ENCODE measurements at places on chromosomes 13 and 19.

DNA sequence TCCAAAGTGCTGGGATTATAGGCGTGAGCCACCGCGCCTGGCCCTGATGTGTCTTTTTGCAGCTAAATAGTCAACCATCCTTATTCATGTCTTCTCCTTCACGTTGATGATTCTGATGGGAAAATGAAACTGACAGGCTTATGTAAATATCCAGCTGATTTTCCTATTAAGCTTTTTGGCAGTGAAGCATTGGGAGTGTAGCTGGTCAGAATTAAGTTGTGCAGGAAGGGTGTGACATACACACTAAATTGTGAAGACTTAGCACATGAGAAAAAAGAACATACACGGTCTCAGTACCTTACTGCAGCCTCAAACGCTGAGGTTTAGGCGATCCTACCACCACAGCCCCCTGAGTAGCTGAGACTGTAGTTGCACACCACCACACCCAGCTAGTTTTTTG, 50.5 kb upstream of the USE1 start:
- DNase-seq: no peak

- no peak for DNase-seq
Observed at GRCh38 chr19:17035842-17036424, 9.3 kb upstream of the CPAMD8 start.

DNA sequence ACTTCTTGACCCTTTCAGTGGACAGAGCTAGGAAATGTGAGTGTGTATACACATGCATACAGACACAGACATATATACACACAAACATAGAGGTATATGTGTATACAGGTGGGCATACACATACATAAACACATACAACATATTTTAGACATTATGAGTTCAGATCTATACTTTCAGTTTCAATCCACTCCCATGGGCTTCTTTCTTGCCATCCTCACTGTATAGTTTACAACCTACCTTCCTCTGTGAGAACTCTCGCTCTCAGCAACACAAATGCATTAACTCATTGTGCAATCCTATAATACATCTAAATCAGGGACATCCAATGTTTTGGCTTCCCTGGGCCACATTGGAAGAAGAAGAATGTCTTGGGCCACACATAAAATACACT, 21.2 kb upstream of the SCEL start:
- no peak for DNase-seq

DNA sequence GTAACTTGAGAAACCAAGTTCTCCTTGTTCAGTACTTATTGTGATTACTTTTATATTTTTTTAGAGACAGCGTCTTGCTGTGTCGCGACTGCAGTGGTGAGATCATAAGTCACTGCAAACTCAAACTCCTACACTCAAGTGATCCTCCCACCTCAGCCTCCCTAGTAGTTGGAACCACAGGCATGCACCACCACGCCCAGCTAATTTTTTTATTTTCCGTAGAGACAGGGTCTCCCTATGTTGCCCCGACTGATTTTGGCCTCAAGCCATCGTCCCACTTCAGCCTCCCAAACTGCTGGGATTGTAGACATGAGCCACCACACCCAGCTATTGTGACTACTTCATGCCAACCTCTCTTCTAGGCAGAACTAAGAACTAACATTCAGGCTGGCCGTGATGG, 8.3 kb downstream of the C19orf53 start:
- DNase-seq: no peak

GRCh38 chr13:113734099-113734825, 24.8 kb upstream of the TMEM255B start:
- no peak for DNase-seq

DNA sequence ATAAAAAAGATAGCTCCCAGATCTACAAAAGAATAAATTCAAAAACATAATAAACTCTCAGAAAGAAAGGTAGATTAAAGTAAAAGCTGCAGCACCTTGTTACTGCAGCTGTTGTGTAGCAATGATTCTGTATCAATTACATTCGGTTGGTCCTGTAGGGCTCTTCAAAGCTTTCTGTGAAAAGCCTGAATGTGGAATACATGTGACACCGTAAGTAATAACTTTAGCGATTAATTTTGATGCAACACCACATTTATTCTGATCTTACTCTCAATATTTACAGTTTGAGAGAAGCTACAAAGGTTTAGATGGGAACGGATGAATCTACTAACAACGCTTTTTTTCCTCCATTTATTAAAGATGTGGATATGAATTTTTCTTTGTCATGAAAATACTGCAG, 279.2 kb downstream of the DACH1 start:
- no peak for DNase-seq

DNA sequence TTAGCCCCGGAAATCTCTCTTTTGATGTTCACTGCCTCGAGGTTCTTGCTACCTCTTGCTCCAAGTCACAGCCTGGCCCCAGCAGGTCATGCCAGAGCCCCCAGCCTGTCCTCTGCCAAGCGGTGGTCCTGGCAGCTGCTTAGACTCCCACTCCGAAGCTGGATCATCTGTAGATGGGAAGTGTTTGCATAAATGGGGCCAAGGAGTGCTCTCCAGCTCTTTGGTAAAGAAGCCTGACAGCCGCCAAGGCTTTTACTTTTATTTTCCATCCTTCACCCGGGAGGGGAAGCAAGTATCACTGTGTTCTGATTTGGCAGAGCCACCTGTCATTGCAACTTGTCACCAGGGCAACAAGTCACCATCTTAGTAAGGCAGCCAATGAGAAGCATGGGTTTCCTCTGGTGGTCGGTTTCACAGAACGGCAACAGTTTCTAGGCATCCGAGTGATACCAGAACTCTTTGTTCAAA, 10.6 kb upstream of the RETN start:
- no peak for DNase-seq

DNA sequence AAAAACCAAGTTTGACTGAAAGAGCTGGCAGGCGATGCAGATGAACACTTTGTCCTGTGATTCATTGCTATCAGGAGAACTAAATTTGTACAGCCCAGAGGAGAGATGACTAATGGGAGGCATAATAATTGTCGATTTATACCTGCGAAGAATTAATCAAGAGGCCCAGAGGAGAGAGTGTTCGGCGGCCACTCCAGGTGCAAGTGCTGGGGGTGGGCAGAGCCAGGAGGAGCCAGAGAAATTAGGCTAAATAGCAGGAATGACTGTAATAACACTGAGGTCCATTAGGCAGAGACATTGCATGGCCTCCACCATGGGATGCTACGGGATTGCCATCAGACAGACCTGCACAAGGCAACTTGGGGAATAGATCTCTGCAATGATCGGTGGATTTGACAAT, 107.7 kb upstream of the UQCRFS1 start:
- no peak for DNase-seq

DNA sequence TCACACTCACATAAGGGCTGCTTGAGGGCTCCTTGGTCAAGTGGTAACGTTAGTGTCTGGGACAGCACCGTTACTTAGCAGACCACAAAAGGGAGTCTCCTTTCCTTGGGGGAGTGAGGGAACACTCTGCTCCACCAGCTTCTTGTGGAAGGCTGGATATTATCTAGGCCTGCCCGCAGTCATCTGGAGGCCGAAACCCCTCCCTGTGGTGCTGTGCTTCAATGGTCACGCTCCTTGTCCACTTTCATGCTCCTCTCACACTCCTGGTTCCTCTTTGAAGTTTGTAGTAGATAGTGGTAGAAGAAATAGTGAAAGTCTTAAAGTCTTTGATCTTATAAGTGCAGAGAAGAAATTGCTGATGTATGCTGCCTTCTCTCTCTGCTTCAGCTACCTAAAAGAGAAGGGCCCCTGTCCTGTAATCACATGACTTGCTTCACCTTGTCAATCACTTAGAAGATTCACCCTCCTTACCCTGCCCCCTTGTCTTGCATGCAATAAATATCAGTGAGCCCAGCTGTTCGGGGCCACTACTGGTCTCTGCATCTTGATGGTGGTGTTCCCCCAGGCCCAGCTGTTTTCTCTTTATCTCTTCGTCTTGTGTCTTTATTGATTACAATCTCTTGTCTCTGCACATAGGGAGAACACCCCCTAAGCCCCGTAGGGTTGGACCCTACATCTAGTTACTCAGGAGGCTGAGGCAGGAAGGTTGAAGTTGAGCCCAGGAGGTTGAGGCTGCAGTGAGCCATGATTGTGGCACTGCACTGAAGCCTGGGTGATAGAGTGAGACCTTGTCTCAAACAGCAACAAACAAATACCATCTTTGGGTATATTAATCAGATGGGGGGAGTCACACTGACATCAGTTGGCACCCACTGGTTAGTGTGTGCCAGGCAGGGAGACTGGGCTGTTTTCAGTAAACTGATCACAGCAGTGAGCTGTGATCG, 11.6 kb upstream of the MZF1 start:
- no peak for DNase-seq

DNA sequence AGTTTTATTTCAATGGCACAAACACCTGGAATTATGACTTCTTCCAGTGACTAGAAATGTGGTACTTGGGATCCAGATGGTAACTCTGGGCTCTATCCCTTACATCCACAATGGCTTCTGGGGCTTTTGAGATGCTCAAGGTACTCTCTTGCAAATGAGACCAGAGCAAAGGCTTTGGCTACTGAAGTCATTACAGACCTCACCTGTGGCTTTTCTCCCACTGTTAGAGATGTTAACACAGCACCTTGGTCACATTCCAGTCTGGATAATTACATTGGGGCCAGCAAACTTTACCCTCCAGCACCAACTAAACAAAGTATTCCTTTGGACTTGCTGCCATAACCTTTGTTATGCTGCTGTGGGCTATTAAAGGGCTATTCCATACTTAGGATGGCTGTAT, 6.1 kb downstream of the ENOX1 start:
- no peak for DNase-seq

- no peak for DNase-seq
Observed at GRCh38 chr19:4556597-4557127, 2.8 kb downstream of the SEMA6B start.

Data from activated CD8-positive, alpha-beta memory T cell treated with anti-CD3 and anti-CD28 coated beads for 48 hours (primary cell).